ENCODE measurements at places on chromosomes 16 and 17. TPM values are rescaled to one million over a fixed set of nuclear protein-coding genes. Genes with fewer than 3 reads are reported as not detected.

The COL1A1 gene
- total RNA-seq, result 356 TPM

The AGRP gene
- total RNA-seq, result not detected

The CDH1 gene
- total RNA-seq, result not detected

- DNase-seq, result no peak
Measured at GRCh38 chr16:89344846-89345611, 127.5 kb downstream of the ZNF778 start.

GRCh38 chr16:68364561-68364998, 53.8 kb downstream of the PRMT7 start:
- DNase-seq, result no peak

DNA sequence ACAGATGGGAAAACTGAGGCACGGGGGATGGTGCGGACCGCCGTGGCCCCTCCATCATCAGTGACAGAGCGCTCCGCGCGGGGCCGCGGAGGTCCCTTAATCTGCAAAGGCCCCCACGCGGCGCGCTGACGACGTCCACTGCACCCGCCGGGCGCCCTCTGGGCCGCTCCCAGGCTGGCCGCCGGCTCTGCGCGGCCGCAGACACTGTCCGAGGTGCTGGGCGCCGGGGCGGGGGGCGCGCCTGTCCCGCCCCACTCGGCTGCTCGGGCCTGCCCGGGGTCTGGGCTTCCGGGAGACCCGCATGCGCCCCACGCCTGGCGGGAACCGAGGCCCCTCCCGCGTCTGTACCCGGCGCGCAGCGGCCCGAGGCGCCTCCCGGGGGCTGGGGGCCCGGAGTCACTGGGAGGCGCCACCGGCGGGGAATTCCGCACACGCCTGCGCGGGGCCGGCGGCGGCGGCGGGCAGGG, 550 bp upstream of the RNF213 start:
- DNase-seq, result peak; percentile 71

DNA sequence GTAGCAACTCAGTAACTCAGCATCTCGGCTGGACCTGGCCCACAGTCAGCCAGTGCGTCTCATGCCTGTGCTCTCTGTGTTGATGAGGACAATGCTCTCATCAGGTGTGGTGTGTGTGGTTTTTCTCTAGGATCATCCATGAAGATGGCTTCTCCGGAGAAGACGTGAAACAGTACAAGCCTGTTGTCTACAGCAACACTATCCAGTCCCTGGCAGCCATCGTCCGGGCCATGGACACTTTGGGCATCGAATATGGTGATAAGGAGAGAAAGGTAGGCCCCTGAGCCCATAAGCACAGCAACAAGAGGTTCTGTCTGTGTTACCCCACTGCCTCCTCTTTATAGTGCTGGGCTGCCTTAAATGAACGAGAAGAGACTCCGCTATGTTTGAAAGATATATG, 84.5 kb downstream of the GNAO1 start:
- DNase-seq, result no peak

GRCh38 chr16:69131167-69131838, 1.1 kb downstream of the CHTF8 start:
- DNase-seq, result peak; percentile 17

DNA sequence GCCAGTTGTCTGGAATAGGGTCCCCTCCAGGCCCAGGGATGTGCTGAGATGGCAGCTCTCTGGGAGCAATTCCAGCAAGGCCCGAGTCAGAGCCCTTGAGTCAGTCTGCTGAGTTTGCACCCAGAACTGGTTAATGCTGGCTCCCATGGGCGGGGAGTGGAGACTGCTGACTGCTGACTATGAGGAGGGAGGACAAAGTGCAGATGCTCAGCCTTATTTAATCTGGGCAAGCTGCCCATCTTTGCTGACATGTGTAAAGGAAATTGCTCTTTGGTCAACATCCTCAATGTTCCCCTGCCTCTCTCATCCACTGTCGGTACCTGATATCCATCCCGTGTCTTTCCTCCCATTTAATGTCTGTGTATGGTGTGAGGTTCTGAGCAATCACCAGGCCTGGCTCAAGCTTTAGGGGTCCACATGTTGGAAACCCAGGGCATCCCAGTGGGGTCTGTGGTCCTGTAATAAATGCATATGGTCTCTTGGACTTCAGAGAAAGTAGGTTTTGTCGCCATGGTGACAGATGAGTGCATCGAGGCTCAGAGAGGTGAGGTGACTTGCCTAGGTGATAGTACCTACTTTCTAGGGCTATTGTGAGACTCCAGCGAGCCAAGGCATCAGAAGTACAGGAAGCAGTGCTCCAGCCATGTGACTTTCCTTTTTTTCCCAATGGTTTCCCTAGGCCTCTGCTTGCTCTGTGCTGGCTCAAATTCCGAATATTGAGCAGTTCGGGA, 20.0 kb upstream of the RNF135 start:
- peak; percentile 72 for DNase-seq

- no peak for DNase-seq
Measured at GRCh38 chr17:42971589-42971988, 7.3 kb upstream of the AARSD1 start.

DNA sequence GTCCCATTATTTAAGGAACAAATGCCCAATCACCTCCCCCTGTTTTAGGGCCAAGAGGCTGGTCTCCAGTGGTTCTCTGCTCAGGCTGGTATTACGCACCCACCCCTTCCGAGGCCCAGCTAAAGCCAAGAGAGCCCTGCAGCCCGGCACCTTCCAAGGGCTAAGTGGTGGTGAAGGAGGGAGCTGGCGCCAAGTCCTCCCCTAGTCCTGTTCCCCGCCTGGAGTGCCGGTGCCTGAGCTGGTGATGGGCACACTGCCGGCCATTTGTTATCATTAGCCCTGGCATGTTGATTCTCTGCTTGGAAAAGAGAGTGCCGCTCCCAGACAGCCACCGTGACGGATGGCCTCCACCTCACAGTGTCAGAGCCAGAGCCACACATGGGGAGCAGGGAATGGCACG, 31.9 kb downstream of the GRIN2C start:
- no peak for DNase-seq

DNA sequence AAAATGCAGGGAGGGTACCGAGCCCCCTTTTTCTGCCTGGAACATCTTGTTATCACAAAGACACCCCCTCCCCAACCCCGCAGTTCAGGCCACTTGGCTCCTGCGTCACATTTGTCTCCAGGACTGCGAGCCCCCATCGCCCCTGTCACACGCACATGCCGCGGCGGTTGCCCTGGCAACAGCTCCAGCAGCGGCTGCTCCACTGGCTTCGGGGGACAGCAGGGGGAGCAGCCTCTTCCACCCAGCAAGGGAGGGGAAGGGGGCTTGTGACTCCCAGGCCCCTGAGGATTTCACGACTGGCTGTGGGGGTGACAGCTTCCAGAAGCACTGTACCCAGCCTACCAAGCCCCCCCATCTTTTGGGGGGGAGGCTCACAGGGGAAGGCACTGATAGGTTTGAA, 2.6 kb downstream of the BAIAP3 start:
- DNase-seq, result no peak

All from LHCN-M2 (cell line).